ENCODE measurements at places on chromosomes 3 and 15.

DNA sequence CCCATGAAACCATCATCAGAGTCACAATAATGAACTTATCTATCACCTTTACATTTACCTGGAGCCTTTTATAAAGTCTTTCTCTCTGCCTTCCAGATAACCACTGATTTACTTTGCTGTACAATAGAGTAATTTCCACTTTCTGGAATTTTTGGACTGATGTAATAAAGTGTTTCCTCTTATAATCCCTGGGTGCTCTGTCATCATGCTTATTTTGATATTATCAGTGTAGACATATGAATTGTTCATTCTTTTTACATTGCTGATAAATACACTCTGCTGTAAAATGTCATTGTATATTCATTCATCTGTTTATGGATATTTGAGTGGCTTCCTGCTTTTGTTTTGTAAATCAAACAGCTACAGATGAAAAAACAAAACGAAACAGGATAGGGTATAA is 27.0 kb upstream of the IREB2 start:
- no peak for DNase-seq

- DNase-seq = no peak
Observed at GRCh38 chr3:110968076-110968475, 103.5 kb upstream of the NECTIN3 start.

DNA sequence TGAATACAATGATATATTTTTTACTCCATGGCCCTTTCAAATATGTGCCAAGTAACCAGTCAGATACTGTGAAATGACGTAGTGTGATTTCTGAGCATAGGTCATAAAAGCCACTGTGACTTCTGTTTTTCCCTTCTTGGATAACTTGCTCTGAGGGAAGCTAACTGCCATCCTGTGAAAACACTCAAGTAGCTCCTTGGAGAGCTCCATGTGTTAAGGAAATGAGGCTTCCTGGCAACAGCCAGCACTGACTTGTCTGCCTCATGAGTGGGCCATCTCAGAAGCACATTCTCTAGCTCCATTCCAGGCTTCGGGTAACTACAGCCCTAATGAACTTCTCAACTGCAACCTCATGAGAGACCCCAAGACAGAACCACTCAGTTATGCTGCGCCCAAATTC is 9.5 kb upstream of the CCDC80 start:
- DNase-seq = no peak

- no peak for DNase-seq
Observed at GRCh38 chr15:40275523-40275922, 7.3 kb downstream of the ANKRD63 start.

DNA sequence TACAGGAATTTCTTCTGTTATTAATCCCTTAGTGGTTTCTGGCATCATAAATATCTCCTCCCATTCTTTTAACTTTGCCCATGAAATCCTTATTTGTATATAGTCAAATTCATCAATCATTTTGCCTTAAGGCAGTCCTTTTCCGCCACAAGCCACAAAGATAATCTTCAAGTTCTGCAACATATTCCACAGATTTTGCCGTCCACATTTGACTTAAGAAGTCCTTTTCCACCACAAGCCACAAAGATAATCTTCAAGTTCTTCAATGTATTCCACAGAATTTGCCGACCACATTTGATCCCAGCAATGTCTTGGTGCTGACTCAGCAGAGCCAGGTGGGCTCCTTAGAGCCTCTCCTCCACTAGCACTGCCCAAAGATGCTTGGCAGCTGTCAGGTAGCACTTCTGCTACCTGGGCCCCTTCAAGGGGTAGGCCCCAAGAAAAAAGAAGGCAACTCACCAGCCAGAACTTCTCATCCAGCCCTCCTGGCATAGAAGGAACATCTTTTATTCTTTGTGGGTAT is 35.0 kb downstream of the SEC22C start:
- no peak for DNase-seq

DNA sequence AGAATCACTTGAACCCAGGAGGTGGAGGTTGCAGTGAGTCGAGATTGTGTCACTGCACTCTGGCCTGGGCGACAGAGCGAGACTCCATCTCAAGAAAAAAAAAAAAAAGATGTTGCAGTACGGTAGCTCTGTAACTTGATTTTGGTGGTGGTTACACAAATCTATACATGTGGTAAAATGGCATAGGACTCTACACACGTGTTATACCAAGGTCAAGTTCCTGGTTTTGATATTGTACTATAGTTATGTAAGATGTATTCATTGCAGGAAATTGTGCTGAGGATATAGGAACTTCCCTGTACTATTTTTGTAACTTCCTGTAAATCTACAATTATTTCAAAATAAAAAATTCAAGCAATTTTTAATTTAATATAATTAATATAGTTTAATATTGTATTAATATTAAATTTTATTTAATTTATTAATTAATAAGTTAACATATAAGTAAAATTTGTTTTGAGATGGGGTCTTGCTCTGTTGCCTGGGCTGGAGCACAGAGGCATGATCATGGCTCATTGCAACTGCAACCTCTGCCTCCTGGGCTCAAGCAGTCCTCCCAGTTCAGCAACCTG is 9.9 kb downstream of the MYD88 start:
- no peak for DNase-seq

GRCh38 chr3:114444216-114444615 is 150.4 kb downstream of the TIGIT start:
- no peak for DNase-seq

GRCh38 chr3:181631901-181632300 is 79.8 kb upstream of the SOX2 start:
- DNase-seq = no peak

DNA sequence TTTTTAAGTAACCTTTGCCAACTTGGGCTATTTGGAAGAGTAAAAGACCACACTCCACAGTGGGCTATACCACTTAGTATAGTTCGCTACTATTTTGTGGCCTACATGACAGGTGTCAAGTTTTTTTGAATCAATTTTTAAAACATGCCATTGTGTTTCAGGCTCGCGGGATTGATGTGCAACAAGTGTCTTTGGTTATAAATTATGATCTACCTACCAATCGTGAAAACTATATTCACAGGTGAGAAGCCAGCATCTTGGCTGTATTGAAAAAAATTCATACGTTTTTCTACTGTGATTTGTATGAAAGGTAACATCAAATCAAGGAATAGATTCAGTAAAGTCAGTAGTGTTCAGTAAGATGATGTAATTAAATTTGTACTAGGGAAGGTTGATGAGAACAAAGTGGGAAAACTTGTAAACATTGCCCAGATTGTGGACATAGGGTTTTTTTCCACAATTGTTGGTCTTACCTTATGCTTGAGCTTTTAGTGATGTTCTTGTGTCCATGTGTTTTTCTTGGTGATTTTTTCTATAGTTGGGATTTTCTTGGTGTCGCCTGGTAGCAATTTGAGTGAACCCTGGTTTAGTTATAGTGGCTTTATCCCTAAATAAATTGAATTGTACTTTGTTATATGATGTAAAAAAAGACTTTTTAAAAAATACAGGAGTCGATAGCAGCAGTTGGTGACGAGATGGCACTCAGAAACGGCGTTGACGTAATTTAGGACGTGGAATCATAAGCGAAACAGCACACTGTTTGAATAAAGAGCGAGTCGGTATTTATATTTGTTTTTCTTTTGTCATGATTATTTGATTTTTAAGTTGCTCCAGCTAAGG is 4.5 kb downstream of the EIF4A2 start:
- DNase-seq = no peak

DNA sequence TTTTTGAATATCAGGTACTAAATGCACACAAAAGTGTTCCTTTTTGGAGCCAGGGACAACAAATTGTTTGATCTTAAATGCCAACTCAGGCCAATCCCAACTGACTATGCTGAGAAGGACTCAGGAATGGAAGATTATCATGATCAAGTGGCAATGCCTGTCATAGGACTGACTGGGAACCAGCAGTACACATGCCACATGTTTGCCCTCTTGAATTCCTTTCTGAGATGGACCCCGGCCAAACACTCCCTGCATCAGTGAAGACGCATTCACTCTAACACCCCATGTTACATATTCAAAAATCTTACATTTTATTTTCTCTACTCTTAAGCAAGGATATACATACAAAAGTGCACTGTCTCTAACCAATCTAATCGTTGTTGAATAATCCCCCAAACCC is 36.1 kb downstream of the CLDN18 start:
- no peak for DNase-seq

GRCh38 chr3:194773216-194773615 is 87.5 kb downstream of the FAM43A start:
- DNase-seq = no peak

DNA sequence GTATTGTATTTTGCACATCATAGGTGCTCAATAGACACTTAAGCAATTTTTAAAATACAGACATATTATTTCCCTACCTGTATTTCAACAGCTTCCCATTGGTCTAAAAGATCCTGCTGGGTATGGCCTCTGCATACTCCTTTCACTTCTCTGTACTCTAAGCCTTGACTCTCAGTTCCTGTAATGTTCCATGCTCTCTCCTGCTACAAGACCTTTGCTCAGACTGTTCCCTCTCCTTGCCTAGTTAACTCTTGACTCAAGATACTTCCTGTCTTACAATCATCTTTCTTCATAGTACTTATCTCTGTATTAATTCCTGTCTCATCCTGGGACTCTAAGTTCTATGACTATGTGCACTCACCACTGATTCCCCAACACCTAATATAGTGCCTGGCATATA is 1.7 kb downstream of the SCN11A start:
- no peak for DNase-seq

DNA sequence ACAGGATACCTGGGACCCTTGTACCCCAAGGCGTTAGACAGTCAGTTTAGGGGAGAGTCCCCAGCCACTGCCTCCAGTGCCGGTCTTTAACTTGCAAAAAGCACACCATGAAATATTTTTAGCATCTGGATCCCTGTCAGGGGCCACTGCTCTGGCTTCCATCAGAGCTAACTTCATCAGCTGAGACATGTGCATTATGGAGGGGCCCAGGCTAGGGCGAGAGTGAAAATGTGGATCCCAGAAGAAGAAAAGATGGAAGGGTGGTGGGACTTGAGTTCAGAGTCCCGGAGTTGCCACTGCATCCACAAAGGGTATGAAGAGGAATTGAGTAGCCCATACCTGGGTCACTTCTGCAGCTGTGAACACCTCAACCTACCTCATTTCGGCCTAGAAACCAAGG is 23.5 kb upstream of the SPATA12 start:
- no peak for DNase-seq

DNA sequence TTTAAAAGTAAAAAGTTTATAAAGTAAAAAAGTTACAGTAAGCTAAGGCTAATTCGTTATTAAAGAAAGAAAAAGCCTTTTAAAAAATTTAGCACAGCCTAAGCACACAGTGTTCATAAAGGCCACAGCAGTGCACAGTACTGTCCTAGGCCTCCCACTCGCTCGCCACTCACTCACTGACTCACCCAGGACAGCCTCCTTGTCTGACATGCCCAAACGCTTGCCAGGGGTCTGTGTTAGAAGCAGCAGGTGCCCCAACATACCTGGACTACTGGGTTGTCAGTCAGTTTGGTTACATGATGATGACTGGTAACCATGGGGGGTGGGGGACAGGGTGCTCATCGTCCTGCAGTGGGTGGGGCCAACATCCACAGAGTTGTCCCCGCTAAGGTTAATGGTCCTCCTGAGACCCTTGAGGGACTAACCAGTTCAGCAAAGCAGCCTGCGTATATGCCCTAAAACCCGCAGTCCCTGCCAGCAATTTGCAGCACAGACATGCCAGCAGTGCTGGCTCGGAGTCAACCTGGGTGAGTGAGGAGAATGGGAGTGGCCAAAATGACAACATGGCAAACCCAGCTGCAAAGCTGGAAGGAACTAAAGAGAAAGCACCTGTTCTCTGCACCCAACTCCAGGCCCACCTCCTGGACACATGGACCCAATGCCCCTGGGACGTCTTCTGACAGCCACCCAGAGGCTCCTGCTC is 49.2 kb downstream of the CYFIP1 start:
- no peak for DNase-seq

- no peak for DNase-seq
Observed at GRCh38 chr3:134965865-134966481, 170.9 kb downstream of the EPHB1 start.

DNA sequence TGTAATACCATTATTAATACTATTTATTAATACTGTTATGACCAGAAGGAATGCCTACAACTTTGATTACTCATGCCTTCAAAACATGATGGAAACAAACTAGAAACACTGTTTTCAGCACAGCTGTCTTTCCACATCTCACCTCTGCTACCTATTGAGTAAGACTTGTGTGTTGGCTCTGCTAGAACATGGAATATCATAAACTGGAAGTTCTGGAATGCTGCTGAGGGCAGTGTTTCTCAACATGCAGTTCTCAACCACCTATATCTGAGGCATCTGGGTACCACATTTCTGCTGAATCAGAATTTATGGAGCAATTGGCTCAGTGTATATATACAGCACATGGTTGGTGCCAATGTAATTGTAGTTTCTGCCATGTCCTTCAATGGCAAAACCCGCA is 392.1 kb downstream of the TUSC7 start:
- DNase-seq = no peak

DNA sequence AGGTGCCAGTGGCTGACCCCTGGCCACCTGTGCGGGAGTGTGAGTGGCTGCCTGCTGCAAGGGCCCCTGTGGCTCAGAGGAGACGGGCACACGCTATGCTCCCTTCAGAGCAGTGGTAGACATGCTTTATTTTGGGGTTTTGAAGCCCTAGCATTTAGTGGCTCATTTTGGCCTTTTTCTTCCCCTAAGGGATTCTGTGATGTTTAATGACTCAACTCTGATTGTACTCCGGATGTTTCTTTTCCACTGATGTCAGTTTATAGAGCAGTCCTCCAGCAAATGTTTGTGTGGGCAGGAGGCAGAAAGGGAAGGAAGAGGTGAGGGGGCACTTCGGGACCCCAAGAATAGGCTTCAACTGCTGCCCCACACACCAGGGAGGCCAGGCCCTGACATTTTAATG is 288.9 kb upstream of the C2CD4B start:
- no peak for DNase-seq

DNA sequence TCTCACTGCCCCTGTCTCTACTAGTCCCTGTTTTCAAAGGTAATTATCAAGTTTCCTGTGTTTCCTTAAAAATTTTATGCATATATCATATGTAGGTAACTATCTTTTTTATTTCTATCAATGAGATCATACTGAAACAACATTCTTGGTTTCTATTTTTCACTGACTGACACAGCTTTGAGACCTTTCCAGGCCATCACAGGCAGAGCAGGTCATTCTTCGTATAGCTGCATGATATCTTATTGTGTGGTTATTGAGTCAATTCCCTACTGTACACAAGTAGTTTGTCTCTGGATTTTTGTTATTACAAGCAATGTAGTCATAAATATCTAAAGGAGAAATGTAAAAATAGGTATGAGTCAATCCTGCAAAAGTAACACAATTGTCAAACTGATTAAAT is 169.6 kb downstream of the CFAP20DC start:
- DNase-seq = no peak

- DNase-seq = no peak
Observed at GRCh38 chr3:101212730-101213129, 107.6 kb downstream of the IMPG2 start.

GRCh38 chr3:187288131-187288854 is 3.2 kb downstream of the MASP1 start:
- no peak for DNase-seq

- DNase-seq = no peak
Observed at GRCh38 chr3:181715571-181716340, 4.0 kb downstream of the SOX2 start.

All from stimulated activated CD4-positive, alpha-beta T cell treated with anti-CD3 and anti-CD28 coated beads, Interleukin-15, amount 100 ng/mL, for 1 hour (primary cell).